ENCODE measurements at places on chromosomes 5 and 9.
A peak's percentile ranks its signal among the peaks of the same experiment; 100 is the strongest.

- DNase-seq: no peak
Measured at GRCh38 chr5:132651838-132652469, 6.0 kb upstream of the IL13 start.

- DNase-seq: no peak
Measured at GRCh38 chr5:167918813-167919483, 372.5 kb upstream of the WWC1 start.

DNA sequence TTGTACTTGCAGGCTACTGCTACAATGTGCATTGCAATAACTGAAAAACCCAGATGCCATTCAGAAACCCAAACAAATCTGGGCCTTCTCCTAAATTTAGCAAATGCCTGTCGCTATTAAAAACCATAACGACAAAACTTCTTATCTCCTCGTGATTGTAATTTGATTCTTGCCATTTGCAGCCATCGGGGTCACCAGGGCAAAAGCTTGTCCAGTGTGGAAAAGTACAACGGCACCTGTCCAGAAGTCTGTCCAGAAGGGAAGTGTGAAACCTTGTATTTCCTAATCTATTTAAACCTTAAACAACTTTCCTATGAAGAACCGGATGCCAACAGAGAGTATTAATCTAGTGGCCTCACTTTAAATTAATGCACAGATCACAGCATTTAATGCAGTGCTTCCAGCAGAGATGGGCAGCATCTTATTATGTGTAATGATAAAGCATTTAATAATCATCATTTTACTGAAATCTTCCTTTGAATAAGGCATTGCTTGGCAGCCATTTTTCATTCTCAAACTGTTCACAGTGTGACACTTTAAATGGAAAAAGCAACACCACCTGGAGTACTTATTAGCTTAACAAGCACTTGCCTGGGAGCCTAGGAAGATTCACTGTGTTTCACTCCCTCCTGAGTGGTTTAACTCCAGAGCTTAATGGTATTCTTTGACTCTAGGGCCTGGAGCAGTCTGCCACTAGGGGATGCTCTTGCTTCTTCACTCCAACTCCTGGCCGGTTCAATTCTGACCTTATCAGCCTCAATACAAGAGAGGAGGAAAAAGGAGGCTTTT is 4.9 kb upstream of the C7 start:
- DNase-seq: peak; percentile 36

GRCh38 chr5:33153831-33154230 is 286.9 kb upstream of the TARS1 start:
- DNase-seq: no peak

GRCh38 chr9:37998881-37999587 is 70.0 kb downstream of the SHB start:
- DNase-seq: peak; percentile 73

GRCh38 chr5:81269751-81270393 is 31.5 kb upstream of the ZCCHC9 start:
- DNase-seq: no peak

DNA sequence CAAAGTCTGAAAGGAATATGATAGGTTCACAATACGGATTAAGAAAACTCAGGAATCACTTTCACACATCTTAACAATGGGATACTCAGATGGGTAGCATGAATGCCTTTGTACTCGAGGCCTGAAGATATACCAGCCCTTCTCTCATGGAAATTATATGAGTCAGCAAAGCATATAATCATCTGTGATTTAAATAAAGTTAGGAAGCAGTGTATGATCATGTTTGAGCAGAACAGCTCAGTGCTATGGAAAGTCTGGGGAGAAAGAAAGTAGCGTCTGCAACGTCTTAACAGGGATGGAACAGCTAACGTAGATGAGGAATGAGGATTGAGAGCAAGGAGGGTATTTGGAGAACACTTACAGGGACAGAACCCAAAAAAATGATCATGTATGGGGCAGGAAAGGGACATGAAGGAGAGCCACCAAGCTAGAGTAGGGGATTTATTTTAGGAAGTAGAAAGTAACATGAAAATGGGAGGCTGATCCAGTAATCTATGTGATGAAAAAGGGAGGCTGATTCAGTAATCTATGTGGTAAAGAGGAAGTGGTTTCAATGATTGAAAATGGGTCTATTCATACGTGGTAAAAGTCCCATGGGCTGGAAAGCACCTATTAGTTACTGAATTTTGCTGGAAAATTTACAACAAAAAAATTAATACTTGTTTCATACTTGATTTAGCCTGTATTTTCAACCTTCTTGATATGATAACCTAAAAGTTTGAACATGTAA is 85.9 kb downstream of the GNA14 start:
- DNase-seq: peak; percentile 22

- no peak for DNase-seq
Measured at GRCh38 chr9:78326564-78326963, 29.6 kb downstream of the PSAT1 start.

DNA sequence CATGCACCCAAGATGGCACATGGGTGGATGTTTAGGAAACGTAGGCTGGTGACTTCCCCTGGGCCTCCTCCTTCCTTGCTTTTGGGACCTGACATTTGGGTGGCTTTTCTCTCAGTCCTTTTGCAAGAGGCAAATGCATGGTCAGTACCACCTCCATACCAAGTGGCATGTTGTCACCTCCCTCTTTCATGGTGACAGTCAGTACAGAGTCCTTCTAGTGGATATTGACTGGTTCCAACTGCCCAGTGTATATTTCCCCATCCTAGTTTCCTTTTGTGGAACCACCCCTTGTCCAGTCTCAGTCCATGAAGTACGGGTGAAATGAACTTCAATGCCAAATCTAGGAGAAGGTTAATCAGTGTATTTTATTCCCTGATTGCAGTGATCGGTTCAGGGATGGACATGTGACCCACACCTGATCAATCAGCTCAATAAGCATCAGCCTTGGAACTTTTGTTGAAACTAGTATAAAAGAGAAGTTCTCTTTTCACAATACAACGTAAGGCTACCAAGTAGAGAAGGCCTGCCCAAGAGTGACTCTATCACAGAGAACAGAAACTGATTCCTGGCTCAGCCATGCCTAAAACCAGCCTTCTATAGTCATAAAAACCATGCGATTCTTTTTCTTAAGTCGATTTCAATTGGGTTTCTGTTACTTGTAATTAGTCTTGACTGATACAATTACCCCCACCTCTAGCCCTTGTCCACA is 143.4 kb upstream of the KLF9 start:
- DNase-seq: peak; percentile 63
